NCI-H524 (cell line): ENCODE measurements at places on chromosomes 5 and 9.

GRCh38 chr5:33212900-33213299 is 227.9 kb upstream of the TARS1 start:
- no peak for DNase-seq

DNA sequence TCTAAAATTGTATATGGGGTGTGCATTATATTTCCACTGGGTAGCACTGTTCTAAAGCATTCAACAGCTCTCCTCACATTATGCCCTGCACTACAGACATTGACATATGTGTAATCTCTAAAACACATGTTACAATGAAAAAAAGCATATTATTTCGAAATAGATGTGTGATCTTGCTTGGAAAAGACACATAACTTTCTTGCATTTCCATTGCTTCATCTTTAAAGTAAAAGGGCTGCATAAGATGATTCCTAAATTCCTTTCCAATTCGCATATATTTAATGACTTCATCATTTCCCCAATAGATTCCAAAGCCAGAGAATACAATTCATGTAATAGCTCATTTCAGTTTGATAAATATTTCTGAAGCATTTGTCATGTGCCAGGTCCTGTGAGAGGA is 566.9 kb downstream of the PDE4D start:
- DNase-seq = no peak

DNA sequence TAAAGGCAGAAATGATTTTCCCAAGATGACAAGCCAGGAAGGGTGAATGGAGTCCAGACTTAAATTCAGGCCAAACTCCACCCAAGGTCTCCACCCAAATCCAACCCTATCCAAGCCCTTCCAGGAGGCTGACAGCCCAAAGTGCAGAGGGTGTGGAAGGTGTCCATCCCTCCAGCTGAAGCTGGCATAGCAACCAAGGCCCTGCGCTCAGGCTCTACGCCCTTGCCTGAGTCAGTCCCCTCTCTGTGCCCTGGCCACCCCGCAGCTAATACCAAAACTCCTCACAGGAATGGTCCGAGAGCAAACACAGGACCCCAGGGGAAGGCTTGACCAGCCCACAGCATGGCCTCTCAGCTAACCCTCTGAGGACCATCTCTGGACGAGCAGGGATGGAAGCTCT is 2.1 kb downstream of the SEPTIN8 start:
- DNase-seq = no peak

DNA sequence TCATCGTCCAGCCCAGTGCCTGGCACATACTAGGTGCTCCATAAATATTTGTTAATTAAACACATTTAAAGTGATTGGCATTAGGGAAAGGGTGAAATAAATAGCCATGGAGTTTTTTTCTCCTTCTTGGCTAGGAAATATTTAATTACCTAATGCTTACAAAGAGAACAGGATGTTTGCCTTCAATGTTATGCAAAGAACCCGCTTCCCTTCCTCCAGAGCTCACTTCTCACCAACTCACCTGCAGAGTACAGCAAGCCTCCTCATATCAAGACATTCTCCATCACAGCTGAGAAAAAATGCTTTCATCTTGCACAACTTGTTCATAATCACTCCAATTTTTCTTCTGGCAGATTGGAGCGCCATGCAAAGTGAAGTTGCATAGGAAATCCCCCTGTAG is 161.7 kb upstream of the STK32A start:
- no peak for DNase-seq

GRCh38 chr5:125813221-125813974 is 609.8 kb upstream of the GRAMD2B start:
- no peak for DNase-seq

- peak; percentile 7 for DNase-seq
These were observed 19.3 kb upstream of the PIP5K1B start for GRCh38 chr9:68685770-68686169.

- no peak for DNase-seq
These were observed 25.6 kb downstream of the SLC31A1 start for GRCh38 chr9:113246928-113247327.

GRCh38 chr5:122180863-122181548 is 51.7 kb downstream of the ZNF474 start:
- DNase-seq = no peak

DNA sequence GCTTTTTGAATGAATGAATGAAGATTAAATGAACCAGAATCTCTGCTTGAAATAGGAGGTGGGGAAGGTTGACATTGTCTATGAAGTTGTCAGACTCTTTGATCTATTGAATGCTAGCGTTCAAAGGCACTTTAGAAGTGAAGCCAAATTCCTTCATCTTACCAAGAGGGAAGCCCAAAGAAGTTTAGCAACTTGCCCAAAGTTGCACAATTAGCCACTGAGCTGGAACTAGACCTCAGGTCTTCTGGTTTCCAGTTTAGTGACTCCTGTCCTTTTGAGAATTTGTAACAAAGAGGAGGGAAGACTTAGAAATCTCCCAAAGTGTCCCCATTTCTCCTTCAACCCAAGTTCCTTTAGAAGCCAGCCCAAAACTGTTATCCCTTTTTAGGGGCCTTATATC is 20.7 kb upstream of the SLC1A3 start:
- DNase-seq = no peak

GRCh38 chr5:137069358-137069757 is 429.8 kb downstream of the SPOCK1 start:
- DNase-seq = no peak

- peak; percentile 6 for DNase-seq
These were observed 265.0 kb upstream of the ZNF608 start for GRCh38 chr5:125011419-125011818.

GRCh38 chr5:56814361-56814962 is 887 bp upstream of the MAP3K1 start:
- DNase-seq = peak; percentile 24

- no peak for DNase-seq
These were observed 89.8 kb upstream of the GABRP start for GRCh38 chr5:170693701-170694100.
